HCT116 (cell line): ENCODE measurements at places on chromosomes 11 and 22.
A peak's percentile ranks its signal among the peaks of the same experiment; 100 is the strongest.

DNA sequence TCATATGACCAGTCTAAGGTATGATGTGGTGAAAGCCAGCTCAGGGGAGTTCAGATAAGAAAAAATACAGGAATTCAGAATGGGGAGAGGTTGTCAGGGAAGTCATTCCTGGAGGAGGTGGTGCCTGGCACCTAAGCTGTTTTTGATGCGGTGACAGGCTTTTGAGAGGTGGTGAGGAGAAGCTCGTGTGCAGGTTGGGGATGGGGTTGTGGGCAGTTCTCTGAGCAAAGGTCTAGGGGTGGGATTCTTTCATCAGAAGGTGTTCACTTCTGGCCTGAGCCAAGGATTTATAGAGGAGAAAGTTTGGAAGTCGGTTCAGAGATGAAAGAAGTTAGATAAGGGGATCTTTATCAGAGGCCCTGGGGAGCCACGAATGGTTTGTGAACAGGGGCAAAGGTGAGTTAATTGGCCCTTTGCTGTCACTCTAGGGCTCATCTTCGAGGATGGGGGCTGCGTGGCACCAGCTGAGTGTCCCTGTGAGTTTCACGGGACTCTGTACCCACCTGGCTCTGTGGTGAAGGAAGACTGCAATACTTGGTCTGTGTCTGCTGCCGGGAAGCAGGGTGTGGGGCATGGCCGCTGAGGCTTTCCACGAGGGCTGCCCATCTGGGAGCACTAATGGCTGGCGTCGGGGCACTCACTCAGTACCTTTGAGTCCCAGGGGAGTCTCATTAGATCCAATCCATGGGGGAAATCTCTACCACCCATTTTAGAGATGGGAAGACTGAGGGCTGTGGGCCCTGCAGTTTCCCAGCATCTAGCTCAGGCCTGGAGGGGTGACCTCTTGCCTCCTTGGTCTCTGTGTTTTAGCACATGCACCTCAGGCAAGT is 13.4 kb downstream of the OTOG start:
- DNase-seq: no peak

- no peak for DNase-seq
Observed at GRCh38 chr22:39995393-39996252, 869 bp downstream of the FAM83F start.

GRCh38 chr22:24985826-24986214 is 33.3 kb downstream of the KIAA1671 start:
- DNase-seq: no peak

DNA sequence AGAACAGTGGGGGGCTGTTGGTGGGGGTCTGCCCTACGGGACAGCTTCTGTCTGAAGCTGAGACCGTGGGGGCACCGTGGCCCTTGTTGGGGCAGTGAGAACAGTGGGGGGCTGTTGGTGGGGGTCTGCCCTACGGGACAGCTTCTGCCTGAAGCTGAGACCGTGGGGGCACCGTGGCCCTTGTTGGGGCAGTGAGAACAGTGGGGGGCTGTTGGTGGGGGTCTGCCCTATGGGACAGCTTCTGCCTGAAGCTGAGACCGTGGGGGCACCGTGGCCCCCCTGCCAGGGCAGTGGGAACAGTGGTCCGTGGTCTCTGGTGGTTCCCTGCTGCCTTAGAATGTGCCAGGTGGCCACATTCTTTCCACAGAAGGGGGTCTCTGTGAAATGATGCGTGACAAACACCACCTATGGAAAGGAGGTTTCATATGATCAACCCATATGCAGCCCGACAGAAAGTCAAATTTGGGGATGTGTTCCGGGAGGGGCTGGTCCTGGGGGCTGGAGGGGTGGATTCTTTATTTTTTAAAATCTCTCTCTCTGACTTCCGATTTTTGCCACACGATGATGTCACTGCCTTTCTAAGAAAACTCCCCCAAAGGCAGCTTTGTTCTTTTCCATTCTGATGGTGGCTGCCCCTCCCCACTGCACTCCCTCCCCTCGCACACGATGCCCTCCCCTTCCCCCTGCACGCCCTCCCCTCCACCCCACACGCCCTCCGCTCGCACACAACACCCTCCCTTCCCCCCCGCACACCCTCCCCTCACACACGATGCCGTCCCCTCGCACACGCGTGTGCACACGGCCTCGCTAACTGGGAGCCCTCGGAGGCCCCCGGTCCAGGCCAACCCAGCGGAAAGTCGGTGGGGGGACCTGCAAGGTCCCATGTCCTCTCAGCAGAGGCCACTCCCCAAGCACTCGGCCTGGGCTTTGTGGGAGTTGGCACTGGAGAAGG is 1186.5 kb downstream of the BRD1 start:
- no peak for DNase-seq

DNA sequence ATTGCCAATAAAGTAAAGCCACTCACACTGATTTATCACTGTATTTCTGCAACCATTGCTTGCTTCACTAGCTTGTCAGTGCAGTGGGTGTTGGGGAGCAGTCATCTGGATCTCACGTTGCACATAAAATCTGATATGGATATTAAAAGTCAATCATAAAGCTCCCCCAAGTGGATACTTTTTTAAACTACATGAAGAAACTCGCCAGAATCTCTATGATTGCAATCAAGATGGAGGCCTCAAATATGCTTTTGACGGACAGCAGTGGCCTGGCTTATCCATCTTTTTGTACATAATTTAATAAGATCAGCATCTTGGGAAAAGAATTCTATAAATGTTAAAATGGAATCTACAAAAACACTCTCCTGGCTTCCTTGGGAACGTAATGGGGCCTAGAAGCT is 137.7 kb downstream of the WT1 start:
- DNase-seq: peak; percentile 31

DNA sequence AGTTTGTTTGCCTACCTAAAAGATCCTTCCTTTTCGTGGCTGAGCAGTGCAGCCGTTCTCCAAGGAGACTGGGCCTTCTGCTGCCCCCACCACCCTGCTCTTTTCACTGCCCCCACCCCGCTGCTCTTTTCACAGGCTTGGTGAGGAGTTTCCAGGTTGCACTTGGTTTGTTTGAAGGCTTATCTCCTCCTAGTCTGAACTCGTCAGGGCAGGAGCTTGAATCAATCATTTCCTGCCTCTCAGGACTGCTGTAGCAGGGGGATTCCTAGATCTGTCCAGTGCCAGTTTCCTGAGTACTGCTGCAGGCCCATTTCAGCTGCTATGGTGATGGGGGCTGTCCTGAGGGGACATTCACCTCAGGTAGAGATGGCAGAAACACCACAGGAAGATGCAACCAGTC is 10.0 kb downstream of the MED15 start:
- DNase-seq: no peak

GRCh38 chr11:17801166-17801565 is 66.6 kb downstream of the KCNC1 start:
- DNase-seq: no peak

DNA sequence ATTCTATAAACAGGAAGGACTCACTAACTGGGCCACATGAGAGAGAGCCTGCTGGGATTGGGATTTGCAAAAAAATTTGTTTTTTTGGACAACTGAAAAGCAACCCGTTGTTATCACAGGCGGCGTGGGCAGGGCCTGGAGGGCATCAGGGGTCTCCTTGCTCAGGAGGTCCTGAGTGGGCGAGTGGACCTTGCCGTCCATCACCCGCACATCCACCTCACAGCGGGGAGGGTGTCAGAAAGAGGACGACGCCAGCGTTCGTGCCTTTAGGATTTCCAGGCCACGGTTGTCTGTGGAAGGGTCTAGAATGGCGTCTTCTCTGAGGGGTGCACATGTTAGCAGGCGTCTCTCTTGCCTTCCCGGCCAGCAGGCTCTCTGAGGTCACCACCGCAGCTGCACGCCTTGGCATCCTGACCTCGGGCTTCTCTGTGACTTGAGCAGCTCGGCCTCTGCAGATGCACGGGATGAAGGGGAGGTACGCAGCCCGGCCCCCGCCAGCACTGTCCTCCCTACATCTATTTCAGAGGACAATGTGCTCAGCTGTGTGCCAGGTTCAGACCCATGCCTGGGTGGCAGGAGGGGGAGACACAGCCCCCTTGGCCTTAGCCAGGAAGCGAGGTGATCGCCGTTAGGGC is 749.5 kb downstream of the BRD1 start:
- DNase-seq: no peak

GRCh38 chr11:26928582-26928981 is 65.3 kb upstream of the FIBIN start:
- no peak for DNase-seq

DNA sequence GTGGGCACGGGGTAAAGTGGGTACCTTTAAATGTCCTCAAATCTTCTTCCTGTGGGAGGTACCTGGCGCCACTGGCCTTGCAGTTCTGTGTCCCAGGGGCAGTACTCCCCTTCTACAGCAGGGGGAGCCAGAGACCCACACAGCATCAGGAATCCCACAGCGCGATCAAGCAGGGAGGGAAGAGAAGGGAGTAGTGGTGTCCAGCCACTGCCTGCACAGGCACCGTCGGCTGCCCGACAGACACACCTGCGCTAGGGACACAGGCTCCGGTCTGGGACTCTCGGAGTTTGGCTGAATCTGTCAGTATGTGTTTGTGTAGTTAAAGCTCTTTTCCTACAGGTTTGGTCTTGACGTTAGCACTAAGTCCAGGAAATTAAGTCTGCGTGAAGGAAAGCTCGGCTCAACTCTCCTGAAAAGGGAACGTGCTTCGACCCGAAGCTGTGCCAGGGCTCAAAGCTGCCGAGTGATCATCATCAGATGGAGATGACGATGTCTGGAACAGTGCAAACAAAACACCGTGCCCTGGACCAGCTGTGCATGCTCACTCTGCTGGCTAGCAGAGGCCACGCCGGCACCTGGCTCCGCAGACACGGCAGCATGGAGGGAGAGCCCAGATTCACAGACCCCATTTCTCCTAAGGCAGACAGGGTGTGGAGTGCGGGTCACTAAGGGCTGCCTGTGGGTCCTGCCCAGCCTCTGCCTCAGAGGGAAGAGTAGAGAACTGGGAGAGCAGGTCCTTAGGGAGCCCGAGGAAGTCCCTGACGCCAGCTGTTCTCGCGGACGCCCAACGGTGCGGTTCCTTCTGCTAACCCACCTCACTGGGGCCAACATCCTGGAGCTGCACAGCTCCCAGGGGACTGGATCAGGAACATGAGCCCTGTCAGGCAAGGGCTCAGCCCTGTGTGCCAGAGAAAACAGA is 56.0 kb upstream of the BID start:
- DNase-seq: peak; percentile 52
